Hippocampal formation (tissue), 2 donors: ENCODE measurements at places on chromosomes 16 and 17.

- DNase-seq: no peak
Observed at GRCh38 chr17:27106347-27106981, 187.4 kb upstream of the WSB1 start.

DNA sequence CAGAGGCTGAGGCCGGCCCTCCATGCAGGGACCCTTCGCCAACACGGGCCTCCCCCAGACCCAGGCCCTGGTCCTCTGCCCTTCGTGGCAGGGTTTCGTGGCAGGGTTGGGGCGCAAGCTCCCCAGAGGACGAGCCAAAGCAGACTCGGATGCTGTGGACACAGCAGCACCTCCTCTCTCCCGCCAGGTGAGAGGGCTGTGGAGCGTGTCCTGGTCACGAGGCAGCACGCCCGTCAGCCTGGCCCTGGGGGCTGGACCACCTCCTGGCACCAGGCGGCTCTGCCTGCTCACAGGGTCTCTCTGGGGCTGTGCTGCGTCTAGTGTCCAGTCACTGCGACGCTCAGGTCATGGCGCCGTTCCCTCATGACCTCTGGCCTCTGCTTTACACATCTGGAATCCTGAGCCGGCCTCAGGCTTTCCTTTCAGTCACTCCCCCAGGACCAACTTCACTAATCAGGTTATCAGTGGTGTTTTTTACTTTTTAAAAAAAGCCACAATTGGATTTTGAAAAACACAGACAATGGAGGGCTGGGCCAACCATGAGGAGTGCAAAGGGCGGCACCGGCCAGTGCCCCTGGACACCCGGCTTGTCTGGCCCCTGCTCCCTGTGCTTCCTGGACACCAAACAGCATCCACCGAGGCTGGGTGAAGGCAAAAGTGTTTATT lies 5.4 kb downstream of the NDUFAF8 start:
- DNase-seq: no peak

DNA sequence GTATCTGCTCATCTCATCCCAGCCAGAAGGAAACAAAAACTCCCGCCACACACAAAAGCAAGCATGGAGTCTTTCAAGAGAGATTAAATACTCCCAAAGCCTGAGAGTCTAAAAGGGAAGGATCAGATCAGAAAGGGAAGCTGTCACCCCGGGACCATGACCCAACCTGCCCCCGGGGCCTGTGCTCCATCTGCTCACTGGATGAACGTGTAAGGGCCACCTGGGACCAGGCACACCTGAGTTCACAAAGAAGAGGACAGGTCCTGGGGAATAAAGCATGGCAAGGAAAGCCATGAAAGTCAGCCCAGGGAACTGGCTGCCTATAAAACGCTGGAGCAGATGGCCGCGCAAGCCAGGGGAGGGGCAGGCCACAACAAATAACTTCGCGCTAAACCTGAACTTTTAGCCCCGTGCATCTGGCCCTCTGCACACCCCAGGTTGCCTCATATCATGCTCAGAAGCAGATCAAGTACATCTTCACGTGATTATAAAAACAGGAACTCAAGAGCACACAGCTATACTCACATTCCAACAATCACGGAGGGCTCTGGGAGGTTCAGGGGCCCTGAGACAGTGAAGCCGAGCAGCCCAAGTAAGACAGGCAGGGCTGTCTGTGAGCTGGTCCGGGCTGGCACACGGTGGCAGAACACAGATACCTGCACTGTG lies 3.4 kb downstream of the TMEM11 start:
- no peak for DNase-seq

DNA sequence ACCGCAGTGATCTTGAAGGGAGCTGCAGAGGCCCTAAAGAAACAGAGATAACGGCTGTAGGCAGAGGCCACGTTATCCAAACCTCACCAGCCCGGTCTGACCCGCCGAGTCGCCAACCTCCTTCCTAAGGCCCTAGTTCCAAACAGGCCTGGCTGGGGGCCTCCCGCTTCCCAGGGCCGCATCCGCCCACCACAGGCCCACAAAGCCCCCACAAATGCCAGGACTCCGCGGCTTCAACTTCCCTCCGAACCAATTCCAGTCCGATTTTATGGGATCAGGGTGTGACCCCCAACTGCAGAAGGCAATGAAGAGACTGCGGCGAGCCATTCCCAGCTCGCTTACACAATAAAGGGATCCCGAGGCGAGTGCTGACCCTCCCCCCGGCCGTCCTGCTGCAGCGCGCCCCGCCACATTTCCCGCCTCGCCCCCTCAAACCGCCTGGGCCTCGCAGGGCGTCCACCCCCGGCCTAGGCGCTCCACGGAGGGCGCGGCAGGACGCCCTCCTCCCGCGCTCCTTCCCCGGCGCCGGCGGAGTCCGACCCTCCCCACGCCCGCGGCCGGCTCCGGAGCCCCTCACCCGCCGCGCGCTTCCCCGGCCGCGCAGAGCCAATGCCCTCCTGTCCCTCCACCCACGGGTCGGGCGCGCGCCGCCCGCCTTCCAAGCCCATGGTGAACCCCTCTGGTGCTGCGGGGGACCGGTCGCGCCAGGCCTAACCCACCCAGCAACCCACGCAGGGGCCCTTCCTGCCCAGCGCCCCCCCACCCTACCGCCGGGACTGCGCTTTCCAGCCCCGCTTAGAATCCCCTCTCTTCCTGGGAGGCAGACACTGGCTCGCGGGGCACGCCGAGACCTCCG lies 926 bp downstream of the MYH10 start:
- DNase-seq: no peak

DNA sequence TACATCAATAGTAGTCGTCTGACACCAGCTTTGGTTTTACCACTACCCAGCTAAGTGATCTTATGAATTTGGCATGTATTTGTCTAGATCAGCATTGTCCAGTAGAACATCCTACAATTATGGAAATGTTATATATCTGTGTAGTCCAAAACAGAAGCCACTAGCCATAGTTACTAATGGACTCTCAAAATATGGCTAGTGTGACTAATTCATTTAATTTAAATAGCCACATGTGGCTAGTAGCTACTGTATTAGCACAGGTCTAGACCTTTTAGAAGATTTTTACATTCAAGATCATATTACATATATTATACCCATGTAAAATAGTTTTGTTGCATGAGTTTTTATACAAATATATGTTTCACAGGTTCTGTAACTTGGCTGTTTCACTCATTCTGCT lies 27.0 kb upstream of the NFAT5 start:
- no peak for DNase-seq

GRCh38 chr17:9666461-9667050 lies 21.2 kb downstream of the USP43 start:
- no peak for DNase-seq

GRCh38 chr16:2475413-2476344 lies 752 bp downstream of the TBC1D24 start:
- DNase-seq: no peak

GRCh38 chr17:39141915-39142664 lies 9.3 kb downstream of the PLXDC1 start:
- no peak for DNase-seq

- no peak for DNase-seq
Observed at GRCh38 chr16:79295162-79295561, 305.4 kb downstream of the MAF start.

DNA sequence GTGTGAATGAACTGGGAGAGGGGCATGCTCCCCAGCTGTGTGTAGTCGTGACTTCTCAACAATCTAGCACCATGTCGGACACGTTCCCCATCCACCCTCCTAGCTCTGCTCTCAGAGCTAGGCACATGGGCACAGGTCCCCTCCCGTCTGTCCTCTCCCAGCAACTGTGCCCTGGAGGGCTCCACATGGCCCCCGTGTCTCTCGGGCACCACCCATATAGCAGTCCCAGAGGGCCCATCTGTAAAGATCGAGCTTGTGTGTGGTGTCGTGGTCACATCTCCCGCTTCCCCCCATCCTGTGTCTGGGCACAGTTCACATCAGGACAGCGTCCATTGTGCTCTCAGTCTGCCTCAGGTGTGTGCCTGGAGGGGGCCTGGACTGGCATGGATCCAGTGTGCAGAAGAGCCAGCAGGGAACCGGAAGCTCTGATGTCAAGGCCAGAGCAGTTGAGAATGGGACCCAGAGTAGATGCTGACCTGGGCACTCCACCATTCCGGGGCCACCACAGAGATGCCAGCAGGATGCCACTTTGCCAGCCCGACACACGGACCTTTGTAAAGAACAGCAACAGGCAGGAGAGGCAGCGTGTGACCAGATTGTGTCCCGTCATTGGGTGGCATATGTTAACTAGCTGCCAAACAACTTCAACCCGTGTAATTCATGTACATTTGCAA lies 55.7 kb downstream of the MARF1 start:
- no peak for DNase-seq

- DNase-seq: no peak
Observed at GRCh38 chr16:20903899-20904506, 3.4 kb downstream of the LYRM1 start.

DNA sequence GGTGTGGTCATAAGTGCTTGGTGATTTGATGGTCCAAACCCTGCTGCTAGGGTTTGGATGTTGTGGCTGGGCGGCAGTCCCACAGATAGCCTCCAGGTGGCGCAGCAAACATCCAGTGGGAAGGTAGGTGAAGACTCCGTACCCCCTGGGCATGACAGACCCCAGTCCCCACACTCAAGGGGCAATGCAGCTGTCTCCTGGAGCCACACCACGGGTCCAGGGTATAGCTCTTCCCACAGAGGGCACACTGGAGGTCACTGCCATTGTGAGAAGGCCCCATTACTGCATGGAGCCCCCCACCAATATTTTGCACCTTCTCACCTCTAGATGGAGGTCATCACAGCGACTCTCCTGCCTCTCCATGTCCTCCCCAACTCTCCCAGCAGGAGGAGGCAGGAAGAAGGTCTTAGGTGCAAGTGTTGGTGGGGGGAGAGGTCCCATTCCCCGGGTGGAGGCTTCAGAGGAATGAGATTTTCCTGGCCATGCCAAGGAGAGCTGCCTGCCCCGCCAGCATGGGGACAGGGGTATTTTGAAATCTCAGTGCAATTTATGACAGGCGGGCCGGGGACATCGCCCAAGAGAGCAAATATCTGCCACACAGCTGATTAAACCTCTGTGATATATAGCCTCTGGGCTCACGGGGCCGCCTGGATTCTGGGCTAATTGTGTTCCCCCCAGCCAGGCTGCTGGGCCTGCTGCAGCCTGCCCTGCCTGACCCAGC lies 17.1 kb upstream of the C17orf113 start:
- peak; percentile 31 for DNase-seq

GRCh38 chr17:6348891-6349290 lies 86.0 kb downstream of the AIPL1 start:
- no peak for DNase-seq

DNA sequence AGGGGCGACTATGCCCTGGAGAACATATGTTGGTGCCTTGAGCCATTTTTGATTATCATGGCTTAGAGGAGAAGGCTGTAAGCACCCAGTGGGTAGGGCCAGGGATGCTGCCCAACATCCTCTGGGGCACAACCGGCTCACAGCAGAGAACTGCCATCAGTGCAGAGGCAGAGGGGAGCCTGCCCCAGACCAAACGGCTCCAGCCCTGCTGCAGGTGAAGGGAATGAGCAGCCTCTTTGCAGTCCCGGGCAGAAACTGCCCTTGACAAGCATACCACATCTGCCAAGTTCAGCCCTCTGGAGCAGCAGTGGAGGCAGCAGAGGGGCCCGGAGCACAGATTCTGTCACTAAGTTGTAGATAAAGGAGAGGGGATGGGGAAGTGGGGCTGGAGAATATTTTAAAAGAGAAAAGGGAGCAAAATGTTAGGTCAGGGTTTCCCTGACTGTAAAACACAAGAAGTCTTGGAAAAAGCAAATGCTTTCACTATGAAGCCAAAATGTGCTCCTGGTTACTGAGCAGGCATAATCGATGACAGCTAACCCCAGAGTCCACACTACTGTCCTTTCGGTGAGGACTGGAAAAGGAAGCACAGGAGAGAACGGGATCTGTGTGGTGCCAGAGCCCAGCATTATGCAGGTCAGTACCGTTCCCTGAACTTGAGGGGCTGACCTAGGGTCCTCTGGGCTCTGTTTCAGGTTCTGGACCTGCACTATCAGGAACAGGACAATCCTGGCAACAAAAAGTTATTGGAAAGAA lies 72.0 kb downstream of the CREBBP start:
- no peak for DNase-seq

DNA sequence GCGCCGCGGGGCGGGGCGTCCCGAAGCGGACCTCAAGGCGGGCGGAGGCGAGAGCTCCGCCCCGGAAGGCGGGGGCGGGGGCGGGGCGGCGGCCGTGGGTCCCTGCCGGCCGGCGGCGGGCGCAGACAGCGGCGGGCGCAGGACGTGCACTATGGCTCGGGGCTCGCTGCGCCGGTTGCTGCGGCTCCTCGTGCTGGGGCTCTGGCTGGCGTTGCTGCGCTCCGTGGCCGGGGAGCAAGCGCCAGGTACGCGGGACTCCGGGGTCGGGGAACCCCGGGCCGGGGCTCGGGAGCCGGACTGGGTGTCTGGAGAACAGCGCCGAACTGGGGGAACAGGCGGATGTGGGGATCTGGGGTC lies at the start of gene TNFRSF12A:
TSS of gene TNFRSF12A (plus strand) at position 122 of the 357 bp plus-strand sequence. CDS start at position 152, 30 bp downstream.
- DNase-seq: no peak

GRCh38 chr17:80528536-80528935 lies 16.1 kb upstream of the RPTOR start:
- no peak for DNase-seq

DNA sequence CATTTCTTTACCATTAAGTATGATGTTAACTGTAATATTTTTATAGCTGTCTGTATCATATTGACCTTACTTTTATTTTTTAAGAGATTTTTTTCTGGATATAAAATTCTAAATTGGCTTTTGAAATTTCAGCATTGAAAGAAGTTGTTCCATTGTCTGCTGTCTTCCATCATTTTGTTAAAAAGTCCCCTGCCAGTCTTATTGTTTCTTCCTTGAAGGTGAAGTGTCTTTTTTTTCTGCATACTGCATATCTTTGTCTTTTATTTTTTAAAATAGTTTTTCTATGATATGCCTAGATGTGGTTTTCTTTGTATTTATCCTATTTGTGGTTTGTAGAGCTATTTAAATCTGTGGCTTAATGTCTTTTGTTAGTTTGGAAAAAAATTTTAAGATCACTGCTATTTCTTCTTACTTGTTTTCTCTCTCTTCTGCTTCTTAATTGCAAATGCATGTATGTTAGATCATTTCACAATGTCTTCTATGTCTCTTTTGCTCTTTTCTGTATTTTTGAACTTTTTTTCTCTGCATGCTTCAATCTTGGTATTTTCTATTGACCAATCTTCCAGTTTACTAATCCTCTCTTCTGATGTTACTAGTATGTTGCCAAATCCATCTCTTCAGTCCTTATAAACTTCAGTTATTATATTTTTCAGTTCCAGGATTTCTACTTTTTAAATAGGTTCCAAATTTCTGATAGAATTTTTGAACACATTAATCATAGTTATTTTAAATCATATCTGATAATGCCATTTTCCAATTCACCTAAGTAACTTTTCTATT lies 20.2 kb downstream of the IL21R start:
- DNase-seq: no peak
